ENCODE measurements at places on chromosomes 2 and 18. TPM values are rescaled to one million over a fixed set of nuclear protein-coding genes. Genes with fewer than 3 reads are reported as not detected.

The ANKRD30BL gene
- total RNA-seq, result not detected

The IL36RN gene
- total RNA-seq, result not detected

The REEP1 gene
- total RNA-seq, result under 0.01 TPM

The RAB6D gene
- total RNA-seq, result not detected

The TMEFF2 gene
- total RNA-seq, result 3.7 TPM

The CXCR4 gene
- total RNA-seq, result not detected

The CRYGC gene
- total RNA-seq, result not detected
